ENCODE measurements at places on chromosomes 1 and 21. TPM values are rescaled to one million over a fixed set of nuclear protein-coding genes. Genes with fewer than 3 reads are reported as not detected.

- DNase-seq = peak; percentile 72
Observed at GRCh38 chr1:27122652-27123051, 32.3 kb downstream of the SLC9A1 start.

- DNase-seq = no peak
Observed at GRCh38 chr1:234368320-234369032, 4.8 kb upstream of the COA6 start.

DNA sequence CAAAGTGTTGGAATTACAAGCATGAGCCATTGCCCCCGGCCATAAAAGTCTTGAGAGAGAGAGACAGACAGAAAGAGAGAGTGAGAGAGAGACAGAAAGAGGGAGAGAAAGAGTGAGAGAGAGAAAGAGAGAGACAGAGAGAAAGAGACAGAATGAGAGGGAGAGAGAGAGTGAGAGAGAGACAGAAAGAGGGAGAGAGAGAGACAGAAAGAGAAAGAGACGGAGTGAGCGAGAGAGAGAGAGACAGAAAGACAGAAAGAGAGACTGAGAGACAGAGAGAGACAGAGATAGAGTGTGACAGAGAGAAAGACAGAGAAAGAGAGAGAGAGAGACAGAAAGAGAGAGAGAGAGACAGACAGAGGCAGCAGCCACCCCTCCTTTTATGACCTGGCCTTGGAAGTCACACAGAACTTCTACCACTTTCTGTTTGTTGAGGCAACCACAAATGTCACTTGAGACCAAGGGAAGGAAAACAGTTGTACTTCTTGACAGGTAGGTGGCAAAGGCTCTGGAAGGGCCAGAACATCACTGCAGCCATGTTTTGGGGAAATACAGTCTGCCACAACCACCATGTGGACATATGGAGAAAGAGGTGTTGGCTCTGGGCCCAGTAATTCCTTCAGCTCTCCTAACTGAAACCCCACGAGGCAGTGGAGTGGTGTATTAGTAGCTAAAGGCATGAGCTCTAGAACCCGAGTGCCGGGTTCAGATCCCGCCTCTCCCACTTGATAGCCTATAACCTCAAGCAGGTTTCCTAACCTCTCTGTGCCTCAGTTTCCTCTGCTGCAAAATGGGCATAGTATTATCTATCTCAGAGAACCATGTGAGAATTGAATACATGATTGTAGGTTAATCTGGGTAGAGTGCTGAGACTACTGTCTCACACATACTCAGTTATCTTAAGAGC, 50.6 kb downstream of the TNFRSF8 start:
- DNase-seq = no peak

GRCh38 chr1:43388613-43389012, 987 bp downstream of the MED8 start:
- no peak for DNase-seq

GRCh38 chr21:41961282-41961701, 7.5 kb upstream of the C2CD2 start:
- DNase-seq = no peak

LRRIQ3 gene
- 0.52 TPM for total RNA-seq

RIIAD1 gene
- total RNA-seq = not detected

RNF2 gene
- 23.3 TPM for total RNA-seq

FUCA1 gene
- total RNA-seq = 17.2 TPM

- DNase-seq = no peak
Observed at GRCh38 chr1:175376194-175376593, 183.6 kb upstream of the KIAA0040 start.

DNA sequence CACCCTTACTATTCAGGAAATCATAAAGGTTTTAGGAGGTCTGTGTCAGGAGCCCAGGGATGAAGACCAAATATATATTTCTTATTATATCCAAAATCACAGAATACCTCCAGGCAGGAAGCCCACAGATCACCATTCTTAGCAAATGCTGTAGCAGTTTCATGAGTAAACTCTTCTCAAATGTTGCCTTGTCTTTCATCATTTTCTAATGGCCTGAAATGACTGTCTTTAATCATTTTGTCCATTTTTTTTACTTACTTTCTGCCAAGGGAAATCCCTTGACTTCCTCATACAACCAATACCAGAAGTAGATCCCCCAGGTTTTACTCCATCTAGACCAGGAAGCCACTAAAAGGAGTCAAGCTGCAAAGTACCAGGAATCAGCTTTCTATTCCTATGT, 32.4 kb downstream of the PSMG1 start:
- no peak for DNase-seq

PGLYRP4 gene
- 0.38 TPM for total RNA-seq

DNA sequence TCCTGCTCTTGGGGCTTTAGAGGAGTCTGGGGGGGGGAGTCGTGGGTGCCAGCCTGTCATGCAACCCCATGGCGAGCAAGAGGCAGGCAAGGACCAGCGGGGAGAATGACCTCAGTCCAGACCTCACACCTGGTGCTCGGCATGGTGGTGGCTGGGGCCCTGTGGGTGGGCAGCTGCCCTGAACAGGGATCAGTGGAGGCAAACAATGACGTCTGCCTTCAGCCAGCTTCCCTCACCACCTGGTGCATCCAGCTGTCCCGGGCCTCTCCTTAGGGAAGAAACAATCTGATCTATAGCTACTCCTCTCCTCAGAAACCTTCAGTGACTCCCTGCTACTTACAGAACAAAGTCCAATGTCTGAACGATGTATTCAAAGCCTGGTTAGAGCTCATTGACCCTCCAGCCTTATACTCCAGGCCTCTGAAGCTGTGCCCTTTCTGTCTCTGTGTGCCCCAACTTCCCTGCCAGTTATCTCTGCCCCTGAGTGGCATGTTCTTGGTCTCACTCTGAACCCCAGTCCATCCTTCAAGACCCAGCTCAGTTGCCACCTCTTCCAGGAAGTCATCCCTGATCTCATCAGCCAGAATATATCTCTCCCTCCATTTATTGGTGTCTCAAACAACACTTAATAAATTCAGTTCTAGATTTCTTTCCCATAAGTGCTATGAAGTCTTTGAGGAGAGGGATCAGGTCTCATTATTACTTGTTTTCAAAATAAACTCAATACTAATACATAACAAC, 6.6 kb downstream of the PADI2 start:
- no peak for DNase-seq

Measured in Calu3 (cell line).